ENCODE measurements at places on chromosomes 2 and 18.

DNA sequence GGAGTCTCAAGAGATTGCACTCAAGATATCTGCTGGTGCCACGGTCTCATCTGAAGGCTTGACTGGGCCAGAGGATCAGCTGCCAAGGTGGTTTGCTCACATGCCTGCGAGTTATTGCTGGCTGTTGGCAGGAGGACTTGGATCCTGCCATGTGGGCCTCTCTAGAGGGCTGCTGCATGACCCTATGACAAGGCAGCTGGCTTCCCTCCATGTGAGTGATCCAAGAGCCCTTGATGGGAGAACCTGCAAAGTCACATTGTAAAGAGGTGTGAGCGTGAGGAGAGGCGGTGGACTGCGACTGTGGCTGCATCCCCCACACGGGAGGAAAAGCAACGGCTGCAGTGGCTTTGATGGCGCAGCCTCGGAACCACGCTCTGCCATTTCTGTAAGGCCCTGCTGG is 4.0 kb upstream of the ALLC start:
- no peak overlapping the region for H3K27ac ChIP-seq
- H3K4me3 ChIP-seq = no peak overlapping the region
- H3K4me1 ChIP-seq = peaks cover 32% of the 10 kb centered on the region
- DNase-seq = no peak
- peaks cover 16% of the 10 kb centered on the region for H3K27me3 ChIP-seq

DNA sequence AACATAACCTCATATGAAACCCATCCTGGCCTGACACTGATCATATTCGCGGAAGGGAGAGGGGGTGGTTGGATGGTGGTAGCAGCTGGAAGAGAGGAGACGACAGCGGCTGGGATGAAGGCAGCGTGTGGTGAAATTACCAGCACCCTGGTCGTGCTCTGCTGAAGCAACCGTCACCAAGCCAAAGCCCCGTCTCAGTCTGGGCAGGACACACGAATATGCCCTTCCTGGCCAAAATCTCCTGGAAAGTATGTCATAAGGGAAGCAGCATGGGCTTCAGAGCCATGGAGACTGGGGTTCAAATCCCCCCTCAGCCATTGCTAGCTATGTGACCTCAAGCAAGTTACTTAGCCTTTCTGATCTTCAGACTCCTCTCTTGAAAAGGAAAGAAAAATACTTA is 63.2 kb upstream of the CABLES1 start:
- DNase-seq = no peak
- no peaks in the 10 kb centered on the region for H3K4me1 ChIP-seq
- no peak overlapping the region for H3K4me3 ChIP-seq
- H3K36me3 ChIP-seq = no peaks in the 10 kb centered on the region

DNA sequence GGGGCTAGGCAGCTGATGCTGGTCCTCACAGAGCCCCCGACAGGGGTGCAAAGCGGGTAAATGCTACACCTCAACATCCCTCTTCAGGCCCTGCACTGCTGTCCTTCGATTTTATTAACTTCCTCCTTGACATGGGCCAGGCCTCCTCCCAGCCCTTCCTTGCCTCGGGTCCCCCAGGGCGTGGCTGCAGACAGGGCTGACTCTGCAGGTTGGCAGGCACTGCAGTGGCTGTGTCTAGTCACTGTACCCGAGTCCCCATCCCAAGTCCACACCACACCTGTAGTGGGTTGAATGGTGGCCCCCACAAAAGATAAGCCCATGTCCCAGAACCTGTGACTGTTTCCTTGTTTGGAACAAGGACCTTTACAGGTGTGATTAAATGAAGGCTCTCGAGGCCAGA is 140.2 kb downstream of the TWIST2 start:
- H3K36me3 ChIP-seq = no peaks in the 10 kb centered on the region
- H3K27me3 ChIP-seq = peaks cover 2% of the 10 kb centered on the region
- H3K27ac ChIP-seq = no peak overlapping the region
- H3K4me3 ChIP-seq = no peak overlapping the region

GRCh38 chr2:70991142-70991541 is 3.5 kb downstream of the TEX261 start:
- peaks cover 20% of the 10 kb centered on the region for H3K4me1 ChIP-seq
- H3K27me3 ChIP-seq = no peaks in the 10 kb centered on the region
- H3K4me3 ChIP-seq = no peak overlapping the region
- DNase-seq = no peak
- H3K36me3 ChIP-seq = peaks cover 17% of the 10 kb centered on the region

GRCh38 chr2:234204480-234204879 is 154.0 kb downstream of the SPP2 start:
- no peak overlapping the region for H3K27ac ChIP-seq
- no peaks in the 10 kb centered on the region for H3K27me3 ChIP-seq
- no peaks in the 10 kb centered on the region for H3K36me3 ChIP-seq
- H3K4me1 ChIP-seq = peaks cover 6% of the 10 kb centered on the region
- no peak overlapping the region for H3K4me3 ChIP-seq

DNA sequence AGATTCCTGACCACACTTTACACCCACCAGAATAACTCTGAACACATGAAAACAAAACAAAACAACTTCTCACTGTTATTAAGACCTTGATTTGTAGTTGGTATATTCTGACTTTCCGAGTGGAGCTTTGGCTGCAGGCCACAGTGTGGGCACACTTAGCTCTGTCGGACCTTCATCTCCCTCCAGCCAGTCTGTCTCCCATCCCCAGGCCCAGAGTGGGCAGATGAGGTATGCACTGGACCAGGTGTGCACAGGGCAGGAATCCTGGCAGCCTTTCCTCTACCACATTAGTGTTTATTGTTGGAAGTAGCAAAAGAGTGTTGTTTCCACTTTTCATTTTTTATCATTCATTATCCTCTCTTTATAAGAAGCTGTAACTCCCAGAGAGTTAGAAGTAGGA is 219.5 kb upstream of the TPO start:
- DNase-seq = no peak
- no peak overlapping the region for H3K27ac ChIP-seq
- peaks cover 2% of the 10 kb centered on the region for H3K36me3 ChIP-seq
- no peaks in the 10 kb centered on the region for H3K4me1 ChIP-seq

GRCh38 chr18:3912705-3913104 is 462.7 kb downstream of the TGIF1 start:
- no peaks in the 10 kb centered on the region for H3K36me3 ChIP-seq
- peaks cover 4% of the 10 kb centered on the region for H3K4me1 ChIP-seq
- no peak overlapping the region for H3K27ac ChIP-seq
- H3K4me3 ChIP-seq = no peak overlapping the region
- H3K27me3 ChIP-seq = no peaks in the 10 kb centered on the region
- no peak for DNase-seq

DNA sequence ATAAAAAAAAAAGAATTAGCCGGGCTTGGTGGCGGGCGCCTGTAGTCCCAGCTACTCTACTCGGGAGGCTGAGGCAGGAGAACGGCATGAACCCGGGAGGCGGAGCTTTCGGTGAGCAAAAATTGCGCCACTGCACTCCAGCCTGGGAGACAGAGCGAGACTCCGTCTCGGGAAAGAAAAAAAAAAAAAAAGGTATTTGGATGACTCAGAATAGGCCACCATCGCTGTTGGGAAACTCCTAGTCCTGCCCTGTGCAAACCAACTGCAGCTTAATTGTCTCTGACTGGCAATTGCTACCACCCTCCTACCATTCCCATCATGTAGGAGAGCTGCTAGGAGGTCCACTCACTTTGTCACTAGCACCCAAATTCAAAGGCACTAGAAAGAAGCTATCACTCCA is 43.5 kb downstream of the ATP8B1 start:
- no peak for DNase-seq
- no peaks in the 10 kb centered on the region for H3K27me3 ChIP-seq
- H3K27ac ChIP-seq = no peak overlapping the region
- no peaks in the 10 kb centered on the region for H3K4me1 ChIP-seq
